NCI-H1694 (cell line): ENCODE measurements at places on chromosomes 3 and 15.
A peak's percentile ranks its signal among the peaks of the same experiment; 100 is the strongest.

DNA sequence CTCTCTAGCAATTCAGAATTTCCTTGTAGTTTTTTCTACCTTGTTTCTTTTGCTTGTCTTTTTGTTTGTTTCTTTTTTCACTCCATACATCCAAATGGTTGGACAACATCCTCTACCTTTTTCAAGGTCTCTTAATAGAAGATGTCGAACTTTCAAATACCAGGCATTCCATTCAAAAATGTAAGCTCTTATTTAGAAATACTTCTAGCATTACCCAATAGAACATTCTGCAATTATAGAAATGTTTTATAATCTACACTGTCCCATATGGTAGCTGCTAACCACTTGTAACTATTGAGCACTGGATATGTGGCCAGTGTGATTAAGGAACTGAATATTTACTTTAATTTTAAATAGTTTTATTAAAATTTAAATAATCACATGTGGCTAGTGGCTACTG lies 196.2 kb upstream of the MRPL3 start:
- DNase-seq: no peak

DNA sequence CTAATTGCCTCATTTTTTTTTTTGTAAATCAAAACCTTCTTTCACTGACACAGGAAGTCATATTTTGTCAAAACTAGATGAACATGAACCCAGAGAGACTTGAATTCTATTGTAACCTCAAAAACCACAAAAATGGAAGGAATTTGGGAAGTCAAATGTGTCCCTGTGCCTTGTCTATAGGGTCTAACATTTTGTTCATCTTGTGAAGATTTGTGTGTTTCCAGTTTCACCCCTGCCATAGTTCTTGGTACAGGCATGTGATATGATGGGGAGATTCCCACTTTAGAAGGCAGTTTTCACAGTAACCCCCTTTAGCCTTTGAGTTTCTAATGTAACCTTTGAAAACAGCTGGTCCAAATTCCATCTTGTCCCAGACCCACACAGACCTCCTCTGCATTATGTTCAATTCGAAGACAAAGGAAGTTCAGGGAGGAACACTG lies 318.5 kb upstream of the ADAMTS9 start:
- no peak for DNase-seq

DNA sequence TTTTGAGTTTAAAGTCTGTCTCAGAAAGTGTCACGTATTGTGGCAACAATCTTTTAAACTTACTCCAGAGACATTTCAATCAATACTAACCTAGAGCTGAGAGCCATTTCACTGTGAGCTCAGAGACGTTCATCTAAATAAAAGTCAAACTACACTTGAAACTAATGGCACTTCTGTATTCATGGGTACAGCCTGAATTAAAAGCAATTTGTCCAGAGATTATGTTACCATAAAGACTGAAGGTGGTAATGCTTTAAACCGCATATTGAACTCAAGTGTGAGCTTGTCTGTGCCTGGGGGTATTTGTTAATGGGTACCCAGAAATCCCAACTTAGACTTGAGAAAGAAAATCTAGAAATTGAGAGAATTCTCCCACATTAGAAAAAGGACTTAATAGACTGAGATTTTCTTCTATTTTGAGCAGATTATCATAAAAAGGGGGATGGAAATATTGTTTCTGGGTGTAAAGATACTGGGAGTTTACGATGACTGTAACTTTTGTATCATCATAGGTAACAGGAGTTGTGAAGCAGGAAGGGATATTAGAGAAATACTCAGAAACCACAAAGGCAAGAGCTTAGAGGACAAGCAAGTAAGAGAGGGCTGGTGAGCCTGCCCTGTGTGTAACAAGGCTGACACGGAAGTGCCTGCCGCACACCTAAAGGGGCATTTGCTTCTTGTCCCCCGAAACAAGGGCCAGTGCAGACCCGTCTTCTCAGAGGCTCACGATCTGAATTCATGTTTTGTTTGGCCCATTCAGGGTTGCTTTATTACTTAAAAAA lies 36.9 kb downstream of the LRIG1 start:
- no peak for DNase-seq

- no peak for DNase-seq
These were observed 415.4 kb upstream of the RORA start for GRCh38 chr15:61644550-61644949.

GRCh38 chr15:100215031-100215842 lies 126.5 kb downstream of the ADAMTS17 start:
- DNase-seq: no peak

DNA sequence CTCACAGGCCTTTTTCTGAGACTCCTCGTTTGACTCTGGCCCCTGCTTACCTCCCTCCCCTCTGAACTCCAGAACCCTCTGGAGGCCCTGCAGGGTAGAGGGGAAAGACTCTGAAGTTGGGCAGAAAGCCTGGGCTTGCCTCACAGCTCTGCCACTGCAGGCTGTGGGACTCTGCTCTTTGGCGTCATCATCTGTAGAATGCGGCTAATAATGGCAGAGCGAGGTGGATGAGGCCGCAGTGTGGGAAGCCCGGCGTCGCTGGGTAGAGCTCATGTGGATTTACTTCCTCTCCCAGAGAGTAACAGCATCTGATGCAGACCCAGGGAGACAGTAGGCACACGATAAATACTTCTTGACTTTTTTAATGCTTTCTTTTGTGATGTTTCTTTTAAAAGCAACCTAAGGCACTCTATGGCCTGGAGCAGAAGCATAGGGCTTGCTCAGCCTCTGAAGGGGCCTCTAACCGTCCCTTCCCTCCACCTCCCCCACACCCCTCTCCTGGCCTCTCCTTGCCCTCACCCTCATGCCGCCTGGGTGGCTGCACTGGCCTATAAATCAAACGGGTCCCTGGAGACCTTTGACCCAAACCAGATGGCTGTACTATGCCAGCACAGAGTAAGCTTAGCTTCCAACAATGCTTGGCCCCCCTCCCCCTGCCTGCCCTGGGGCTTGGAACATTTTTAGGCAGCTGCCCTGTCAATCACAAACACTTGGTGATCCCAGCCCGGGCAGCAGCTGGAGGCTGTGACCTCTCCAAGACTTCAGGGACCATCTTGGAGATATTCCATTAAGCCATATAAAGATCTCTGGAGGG lies 32.9 kb downstream of the SPSB4 start:
- DNase-seq: no peak

GRCh38 chr15:32856753-32857152 lies 138.9 kb downstream of the GREM1 start:
- DNase-seq: no peak

DNA sequence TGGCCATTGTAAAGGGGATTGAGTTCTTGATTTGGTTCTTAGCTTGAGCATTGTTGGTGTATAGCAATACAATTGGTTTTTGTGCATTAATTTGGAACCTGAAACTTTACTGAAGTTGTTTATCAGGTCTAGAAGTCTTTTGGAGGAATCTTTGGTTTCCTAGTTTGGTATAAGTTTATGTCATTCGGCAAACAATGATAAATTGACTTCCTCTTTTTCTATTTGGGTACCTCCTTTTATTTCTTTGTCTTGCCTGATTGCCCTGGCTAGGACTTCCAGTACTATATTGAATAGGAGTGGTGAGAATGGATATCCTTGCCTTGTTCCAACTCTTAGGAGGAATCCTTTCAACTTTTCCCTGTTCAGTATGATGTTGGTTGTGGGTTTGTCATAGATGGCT lies 32.1 kb downstream of the SPESP1 start:
- no peak for DNase-seq

DNA sequence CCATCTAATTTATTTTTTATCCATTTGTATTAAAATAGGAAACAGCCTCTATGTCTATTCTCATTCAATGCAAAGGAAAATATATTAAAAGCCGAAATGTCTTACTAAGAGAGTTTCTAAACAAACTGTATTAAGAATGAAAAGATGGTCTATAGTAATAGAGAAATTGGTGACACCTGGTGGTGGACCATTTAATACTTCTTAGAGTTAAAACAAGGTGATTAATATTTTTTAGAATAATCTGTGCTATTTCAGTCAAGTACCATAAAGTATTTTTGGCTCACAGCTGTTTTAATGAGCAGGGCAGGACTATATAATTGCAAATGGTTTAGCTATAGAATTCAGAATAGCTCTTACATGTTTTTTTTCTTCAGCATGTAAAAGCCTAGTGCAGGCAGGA lies 55.7 kb downstream of the SYNPR start:
- DNase-seq: no peak

DNA sequence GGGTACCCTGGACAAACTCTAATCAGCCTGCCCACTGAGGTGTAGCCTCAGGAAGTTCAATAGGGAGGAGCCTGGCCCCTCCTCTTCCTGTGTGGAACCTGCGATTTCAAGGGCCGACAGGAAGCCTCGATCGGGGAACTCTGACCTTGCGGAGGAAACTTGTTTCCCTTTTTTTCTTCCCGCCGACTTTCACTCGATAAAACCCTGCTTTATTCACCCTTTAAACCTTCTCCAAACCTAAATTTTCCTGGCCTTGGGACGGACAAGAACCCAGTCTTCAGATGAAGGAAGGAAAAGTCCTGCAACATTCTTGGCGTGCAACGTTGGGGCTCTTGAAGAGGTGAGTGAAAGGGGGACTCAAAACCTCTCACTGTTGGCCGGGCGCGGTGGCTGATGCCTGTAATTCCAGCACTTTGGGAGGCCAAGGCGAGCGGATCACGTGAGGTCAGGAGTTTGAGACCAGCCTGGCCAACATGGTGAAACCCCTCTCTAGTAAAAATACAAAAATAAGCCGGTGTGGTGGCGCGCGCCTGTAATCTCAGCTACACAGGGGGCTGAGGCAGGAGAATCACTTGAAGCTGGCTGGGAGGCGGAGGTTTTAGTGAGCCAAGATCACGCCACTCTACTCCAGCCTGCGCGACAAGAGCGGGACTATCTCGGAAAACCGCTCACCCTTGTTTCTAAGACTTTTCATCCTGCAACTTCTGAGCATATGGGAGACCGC lies 208.2 kb downstream of the ZNF385D start:
- no peak for DNase-seq

- DNase-seq: no peak
These were observed 21.0 kb downstream of the FAIM start for GRCh38 chr3:138629526-138629925.

DNA sequence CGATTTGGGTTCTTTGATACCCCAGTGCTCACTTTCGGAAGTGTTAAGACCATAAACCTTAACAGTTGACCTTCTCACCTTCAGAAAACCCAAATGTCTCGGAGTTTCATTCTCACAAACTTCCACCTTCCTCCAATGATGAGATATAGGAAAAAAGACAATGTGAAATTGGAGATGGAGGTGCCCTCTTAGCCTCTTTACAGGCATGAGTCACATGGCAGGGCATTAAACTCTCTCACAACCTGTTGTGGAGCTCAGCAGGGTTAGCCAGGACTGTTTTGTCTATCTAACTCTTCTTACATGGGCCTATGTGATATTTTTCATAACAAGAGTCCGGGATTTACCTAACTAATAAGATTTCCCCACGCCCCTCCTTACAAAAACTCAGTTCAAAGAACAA lies 10.7 kb downstream of the AGTR1 start:
- no peak for DNase-seq

- DNase-seq: no peak
These were observed 915.6 kb downstream of the TUSC7 start for GRCh38 chr3:117625174-117625573.

- no peak for DNase-seq
These were observed 497.8 kb downstream of the NAALADL2 start for GRCh38 chr3:175356899-175357324.

GRCh38 chr3:148791920-148792319 lies 35.7 kb upstream of the CPB1 start:
- DNase-seq: no peak

GRCh38 chr3:48222616-48223513 lies at the start of gene CAMP:
CAMP (plus strand) TSS chr3:48223495; CDS start chr3:48223512, 17 bp downstream.
- no peak for DNase-seq

DNA sequence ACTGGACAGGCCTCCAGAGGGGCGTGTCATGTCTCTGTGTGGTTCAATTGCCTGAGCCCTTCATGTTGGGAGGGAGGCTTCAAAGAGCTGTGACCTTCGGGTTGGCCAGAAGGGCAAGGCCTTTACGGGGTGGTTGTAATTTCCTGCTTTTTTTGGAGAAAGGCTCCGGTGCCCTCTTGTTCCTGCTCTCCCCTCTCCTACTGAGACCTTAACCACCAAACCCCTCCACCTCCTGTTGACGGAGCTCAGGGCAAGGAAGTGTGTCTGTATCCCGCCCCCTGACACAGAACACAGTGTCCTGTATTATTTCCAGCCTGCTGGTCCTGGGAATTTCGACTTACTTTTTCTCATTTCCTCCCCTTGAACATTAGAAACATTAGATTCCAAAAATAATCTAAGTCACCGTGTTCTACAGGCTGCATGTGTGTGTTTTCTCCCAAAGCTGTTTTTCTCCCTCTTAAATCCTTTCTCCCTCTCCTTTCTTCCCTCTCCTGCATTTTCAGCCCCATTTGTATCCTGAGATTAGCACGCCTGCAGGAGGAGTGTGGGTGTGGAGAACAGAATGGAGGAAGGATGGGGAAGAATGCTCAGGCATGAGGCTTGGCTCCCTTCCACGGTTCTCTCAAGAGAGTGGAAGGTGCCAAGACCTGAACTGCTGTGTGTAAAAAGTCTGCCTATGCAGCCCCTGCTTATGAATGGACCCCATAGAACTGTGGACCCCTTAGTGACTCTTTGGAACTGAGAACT lies 285.4 kb upstream of the ROPN1 start:
- DNase-seq: peak; percentile 14

- DNase-seq: peak; percentile 55
These were observed 135.1 kb upstream of the RASGRP1 start for GRCh38 chr15:38699633-38700230.

- DNase-seq: no peak
These were observed 7.6 kb downstream of the MYO9A start for GRCh38 chr15:72110355-72110754.

- DNase-seq: no peak
These were observed 223.6 kb upstream of the PDZRN3 start for GRCh38 chr3:73848173-73848906.

DNA sequence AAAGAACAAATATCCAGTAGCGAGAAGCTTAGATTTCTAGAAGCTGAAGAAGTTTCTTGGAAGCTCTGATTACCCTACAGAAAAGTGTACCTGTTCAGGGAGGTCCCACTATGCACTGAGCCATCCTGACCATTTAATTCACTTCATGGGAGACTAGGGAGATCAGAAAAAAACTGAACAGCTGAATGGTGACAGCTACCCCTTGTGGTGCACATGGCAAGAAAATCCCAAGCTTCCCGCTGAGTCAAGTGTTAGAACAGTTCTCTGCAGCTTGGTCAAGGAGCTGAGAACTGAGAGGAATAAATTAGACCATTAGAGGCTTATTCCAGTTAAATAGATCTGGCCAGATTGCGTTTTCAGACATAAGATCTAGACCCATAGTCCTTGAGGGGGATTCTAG lies 197.2 kb upstream of the VEPH1 start:
- no peak for DNase-seq

DNA sequence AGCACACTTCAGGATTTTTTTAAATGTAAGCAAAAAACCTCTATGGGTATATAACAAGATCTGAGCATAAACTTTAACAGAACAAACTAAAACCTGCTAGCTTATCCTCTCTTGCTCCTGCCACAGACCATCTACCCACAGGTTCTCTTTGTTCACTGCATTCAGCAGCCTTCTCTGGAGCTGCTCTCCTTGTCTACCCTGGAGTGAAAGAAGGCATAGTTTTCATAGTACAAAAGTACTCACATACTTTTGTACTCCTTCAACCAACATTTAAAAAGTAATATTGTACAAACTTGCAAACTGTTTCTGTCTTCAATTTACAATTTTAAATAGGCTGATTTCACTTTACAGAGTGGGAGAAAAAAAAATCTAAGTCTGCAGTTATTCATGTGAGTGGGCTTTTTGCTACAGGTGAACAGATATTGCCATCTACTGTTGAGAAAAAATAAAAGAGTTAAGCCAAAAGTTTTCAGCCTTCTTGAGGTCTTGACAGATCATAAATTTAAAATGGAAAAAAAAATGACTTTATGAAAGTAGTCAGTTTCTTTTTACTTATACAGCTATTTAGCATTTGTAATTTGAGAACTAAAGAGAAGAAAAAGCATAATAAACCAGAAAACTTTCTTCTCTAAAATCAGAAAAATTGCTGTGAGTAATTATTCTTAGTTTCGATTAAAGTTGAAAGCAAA lies 20.4 kb downstream of the TERC start:
- DNase-seq: no peak
